D721Med (cell line): ENCODE measurements at places on chromosomes 7 and 10.
A peak's percentile ranks its signal among the peaks of the same experiment; 100 is the strongest.

DNA sequence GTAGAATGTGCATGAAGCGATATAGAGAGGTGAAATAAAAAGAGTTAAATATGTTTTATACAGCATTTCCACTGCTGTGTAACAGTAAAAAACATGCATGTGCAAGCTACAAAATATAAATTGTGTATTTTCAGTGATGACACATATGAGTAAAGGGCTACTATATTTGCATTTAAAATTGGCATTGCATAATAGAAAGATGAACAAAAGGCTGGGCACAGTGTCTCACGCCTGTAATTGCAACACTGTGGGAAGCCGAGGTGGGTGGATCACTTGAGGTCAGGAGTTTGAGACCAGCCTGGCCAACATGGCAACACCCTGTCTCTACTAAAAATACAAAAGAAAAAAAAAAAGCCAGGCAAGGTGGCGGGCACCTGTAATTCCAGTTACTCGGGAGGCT is 79.8 kb upstream of the CCDC71L start:
- no peak for DNase-seq

DNA sequence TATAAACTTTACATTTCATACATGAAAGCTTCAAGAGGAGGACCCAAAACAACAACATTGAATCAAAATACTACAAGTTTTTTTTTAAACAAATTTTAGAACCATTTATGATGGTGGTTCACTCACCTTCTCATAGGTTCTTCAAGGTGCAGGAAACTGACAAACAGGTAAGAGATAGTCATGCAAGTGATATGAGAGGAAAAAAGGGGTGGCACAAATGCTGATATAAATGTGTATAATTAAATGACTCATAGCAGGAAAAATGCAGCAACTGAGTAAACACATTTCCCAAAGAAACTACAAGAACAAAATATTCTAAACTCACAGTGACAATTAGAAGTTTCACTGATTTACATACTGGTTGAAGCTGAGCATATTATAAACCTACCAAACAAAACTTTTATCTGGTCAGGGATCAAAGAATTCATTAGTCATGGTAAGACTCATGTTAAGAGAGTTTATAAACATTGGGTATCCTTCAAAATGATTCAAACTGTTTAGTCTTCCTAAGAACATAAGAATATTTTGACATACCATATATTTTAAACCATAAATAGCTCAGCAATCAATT is 14.1 kb downstream of the ZWINT start:
- DNase-seq, result no peak

DNA sequence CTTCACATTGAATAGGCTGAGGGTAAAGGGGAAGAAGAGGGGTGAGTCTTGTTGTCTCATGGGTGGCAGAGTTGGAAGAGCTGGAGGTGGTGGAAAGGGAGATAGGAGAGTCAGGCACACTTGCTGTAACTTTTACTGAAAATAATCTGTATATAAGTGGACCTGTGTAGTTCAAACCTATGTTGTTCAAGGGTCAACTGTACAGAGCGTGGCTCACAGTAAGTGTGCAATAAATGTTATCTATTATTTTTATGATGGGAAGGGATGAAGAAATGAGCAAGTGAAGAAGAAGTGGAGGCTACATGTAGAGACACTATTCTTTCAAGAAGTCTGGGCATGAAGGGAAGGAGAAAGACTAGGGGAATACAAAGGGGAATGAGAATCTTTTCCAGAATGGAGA is 71.5 kb upstream of the FAM133B start:
- no peak for DNase-seq

GRCh38 chr10:58836991-58837575 is 324.4 kb downstream of the BICC1 start:
- no peak for DNase-seq

DNA sequence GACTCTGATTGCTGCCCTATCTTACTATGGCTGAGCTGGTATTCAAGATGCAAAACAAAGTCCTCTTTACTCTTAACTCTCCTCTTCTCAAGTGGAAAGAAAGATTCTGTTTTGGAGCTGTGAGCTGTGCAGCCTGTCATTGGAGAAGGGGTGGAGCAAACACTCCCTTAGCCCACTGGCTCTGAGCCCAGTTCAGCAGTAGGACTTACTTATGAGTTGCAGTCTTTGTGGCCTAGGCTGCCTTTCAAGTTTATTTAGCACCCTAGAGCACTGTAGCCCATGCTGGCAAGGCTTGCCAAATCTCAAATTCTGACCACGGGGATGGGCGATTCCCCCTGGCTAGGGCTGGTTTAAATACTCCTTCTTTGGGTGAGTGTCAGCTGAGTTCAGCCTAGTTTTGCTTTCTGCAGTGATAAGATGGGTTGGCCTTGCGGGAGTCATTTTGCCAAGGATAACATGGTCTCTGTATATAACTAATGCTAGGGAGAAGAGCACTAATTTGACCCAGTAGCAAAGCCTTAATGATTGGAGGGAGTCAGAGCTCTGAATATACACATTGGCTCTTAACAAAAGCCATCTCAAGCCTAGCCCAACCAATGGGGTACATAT is 110.2 kb downstream of the MYO3A start:
- no peak for DNase-seq

DNA sequence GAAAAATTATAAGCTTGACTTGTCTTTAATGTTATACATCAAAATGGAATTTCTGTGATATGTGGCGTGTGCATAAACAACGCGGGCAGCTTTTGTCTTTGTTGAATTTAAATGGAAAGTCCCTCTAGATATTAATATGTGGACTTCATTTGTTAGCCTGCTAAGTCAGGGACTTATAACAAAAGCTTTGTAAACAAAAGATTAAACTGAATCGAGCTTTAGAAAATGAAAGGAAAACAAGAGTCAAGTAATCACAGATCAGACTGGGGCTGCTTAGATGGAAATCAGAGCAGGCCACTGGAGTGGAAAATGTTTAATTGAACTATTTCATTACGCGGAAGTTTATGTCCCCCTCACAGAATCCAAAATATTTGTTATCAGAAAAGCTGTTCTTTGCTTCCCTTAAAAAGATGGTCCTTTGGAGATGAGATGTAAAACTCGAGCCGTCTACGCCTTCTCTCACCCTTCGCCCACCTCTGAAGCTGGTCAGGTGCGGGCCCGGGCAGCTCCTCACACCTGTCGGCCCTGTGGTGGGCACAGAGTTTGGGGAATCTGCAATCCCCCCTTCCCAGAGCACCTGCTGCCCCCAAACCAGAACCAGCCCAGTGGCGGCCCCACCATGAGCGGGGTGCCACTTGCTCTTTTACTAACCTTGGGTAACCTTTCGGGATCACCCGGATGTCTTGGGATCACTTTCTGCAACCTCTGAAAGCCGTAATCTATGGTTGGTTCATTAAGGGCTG is 116.2 kb downstream of the EBF3 start:
- DNase-seq, result no peak

DNA sequence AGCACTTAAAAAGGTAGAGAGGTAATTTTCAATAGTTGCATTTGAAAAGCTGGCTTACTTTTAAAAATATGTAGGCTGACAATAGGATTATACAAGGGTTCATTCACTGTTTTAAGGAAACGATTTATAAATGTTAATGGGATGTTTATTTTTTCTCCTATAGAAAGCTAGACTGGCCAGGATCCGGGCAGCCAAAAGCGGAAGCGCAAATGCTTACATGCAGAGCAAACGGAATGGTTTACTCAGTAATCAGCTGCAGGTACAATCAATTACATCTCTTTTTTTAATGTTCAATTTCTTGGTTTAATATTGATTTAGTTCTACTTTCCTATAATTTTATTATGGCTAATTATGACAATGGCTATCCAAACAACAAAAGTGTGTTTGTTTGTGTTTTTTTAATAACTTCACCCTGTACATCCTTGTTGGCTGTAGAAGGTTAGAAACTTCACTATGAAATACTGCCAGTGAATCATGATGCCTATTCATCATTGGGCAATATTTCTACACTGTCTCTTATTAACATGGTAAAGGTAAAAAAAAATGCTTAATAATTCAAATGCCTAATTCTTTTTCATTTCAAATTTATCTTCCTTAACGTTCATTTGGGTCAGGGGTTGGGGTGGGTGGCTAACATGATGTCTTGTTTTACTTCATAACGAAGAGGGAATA is 116.4 kb downstream of the TSPAN12 start:
- no peak for DNase-seq

DNA sequence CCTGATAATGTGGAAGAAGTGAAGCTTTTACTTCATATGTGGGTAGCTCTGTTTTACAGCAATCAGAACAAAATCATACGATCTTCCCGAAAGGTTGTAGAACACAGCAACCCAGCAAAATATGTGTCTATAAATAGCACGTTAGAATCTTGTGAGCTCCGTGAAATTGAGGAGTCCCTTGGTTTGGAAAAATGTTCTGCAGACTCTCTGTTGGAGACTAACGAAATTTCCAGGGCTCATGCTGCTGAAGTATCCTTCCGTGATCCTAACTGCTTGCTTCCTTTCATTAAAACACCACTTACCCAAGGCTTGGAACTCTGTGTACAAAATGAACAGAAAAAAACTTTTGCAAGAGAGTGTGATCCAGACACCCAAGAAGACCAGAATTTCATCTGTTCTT is 57.5 kb downstream of the TASOR2 start:
- no peak for DNase-seq

GRCh38 chr7:13057462-13058200 is 370.2 kb downstream of the ARL4A start:
- DNase-seq, result no peak

GRCh38 chr7:42831718-42832522 is 80.0 kb downstream of the C7orf25 start:
- no peak for DNase-seq

GRCh38 chr7:126656165-126656564 is 596.6 kb downstream of the GRM8 start:
- no peak for DNase-seq

DNA sequence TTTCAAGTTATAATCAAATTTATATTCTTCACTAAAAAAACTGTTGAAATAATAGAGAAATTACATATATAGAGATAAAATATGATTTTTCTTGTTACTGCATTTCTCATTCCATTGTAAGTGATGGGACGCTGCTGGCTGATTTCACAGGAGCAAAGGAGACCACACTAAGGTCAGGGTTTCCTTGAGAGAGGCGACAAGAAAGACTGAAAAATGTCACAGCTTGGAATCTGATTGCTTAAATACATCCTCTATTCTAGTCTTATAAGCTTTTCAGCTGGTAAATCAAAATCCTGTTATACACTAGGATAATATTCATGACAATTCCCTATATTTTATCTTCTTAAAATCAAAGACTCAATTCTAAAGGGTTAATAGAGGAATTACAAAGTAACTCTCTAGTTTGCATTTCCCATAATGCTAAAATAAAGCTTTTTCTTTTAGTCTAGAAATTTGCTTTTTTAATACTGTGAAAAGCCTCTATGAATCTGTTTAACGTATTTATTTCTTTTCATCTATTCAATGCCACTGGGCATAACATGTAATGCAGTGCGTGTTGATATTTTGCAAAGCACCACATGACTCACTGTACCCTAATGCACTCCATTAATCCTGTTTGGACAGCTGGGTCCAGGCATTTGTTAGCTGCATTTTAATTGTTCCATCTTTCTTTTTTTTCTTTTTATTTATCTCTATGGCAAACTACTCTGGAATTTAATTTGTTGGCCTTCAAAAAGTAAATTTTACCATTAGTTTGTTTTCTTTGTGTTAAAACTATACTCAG is 81.7 kb downstream of the RNF32 start:
- DNase-seq, result no peak

- DNase-seq, result no peak
These were observed 35.0 kb upstream of the ZNF32 start for GRCh38 chr10:43683451-43684291.

DNA sequence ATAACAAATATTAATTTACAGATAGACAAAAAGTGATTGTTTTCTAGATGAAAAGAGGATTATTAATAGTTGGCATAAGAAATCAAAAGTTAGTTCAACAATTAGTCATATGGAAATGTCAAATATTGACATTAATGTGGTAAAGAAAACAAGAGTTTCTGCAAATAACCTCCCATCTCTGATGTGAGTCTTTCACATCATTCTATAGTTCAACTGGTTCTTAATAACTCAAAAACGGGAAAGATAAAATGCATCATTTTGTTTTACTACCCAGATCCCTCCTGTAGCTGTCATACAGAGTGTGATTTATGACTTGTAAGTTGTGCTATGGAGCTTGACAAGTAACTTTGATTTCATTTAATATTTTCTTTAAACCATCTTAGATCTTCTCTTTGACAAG is 594.8 kb downstream of the ZWINT start:
- DNase-seq, result no peak

DNA sequence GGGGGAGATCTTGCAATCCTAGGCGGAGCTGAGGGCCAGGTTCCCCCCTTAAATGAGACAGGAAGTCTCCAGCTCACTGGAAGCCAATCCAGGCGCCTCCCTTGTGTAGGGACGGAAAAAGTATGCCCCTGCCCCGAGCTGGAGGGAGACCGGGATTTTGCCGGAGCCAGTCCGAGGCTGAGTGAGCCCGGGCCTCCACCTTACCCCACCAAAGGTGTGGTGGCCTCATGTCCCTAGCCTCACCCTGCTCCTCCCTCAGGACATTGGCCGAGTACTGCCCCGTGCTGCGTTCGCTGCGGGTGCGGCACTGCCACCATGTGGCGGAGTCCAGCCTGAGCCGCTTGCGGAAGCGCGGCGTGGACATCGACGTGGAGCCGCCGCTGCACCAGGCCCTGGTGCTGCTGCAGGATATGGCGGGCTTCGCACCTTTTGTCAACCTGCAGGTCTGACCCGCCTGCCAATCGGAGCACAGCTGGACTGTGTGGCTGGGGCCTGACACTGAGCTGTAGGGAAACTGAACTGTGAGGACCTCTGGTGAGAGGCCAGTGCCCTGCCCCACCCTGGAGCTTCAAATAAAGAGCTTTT is 2.0 kb downstream of the FBXL15 start:
- no peak for DNase-seq

DNA sequence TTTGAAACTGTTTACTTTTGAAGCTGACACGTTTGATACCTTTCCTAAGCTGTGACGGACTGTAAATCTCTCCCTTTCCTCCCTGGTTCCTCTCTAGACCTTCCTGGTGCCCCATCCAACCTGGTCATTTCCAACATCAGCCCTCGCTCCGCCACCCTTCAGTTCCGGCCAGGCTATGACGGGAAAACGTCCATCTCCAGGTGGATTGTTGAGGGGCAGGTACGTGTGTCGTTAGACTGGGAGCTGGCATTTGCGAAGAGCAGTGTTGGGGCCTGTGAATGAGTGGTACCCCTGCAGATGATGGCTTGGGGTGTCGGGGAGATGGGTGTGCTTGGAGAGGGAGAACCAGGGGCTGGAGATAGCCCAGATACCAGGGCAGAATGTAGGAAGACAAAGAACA is 602.7 kb upstream of the FOXK1 start:
- no peak for DNase-seq

- DNase-seq, result no peak
These were observed 121.2 kb downstream of the FAM107B start for GRCh38 chr10:14653271-14654161.

GRCh38 chr10:13792006-13792405 is 205.2 kb downstream of the PRPF18 start:
- no peak for DNase-seq

- DNase-seq, result no peak
These were observed 652 bp downstream of the KAZALD1 start for GRCh38 chr10:101062232-101063049.

- DNase-seq, result no peak
These were observed 1.6 kb downstream of the FFAR4 start for GRCh38 chr10:93568105-93568390.

- peak; percentile 51 for DNase-seq
These were observed 36.6 kb upstream of the PDLIM1 start for GRCh38 chr10:95327367-95327766.
